Non-pigmented ciliary epithelial cell (primary cell): ENCODE measurements at places on chromosomes 5 and 9.

DNA sequence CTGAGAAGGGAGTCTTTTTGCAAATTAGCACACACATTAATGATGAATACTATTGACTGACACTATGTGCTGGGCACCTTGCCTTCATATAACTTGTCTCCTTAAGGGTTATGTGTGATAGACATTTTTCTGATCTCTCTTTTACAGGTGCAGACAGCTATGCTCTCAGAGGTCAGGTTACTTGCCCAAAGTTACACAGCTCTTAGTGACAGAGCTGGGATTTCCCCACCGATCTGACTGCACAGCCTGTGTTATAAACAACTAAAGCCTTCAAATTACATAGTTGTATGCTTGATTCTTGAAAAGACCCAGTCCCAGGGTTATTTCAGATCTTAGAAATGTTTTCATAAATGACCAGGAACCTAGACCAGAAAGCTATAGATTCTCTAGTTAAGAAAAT is 462.7 kb downstream of the EBF1 start:
- DNase-seq: no peak

GRCh38 chr5:171226096-171226754 is 82.8 kb upstream of the TLX3 start:
- DNase-seq: no peak

DNA sequence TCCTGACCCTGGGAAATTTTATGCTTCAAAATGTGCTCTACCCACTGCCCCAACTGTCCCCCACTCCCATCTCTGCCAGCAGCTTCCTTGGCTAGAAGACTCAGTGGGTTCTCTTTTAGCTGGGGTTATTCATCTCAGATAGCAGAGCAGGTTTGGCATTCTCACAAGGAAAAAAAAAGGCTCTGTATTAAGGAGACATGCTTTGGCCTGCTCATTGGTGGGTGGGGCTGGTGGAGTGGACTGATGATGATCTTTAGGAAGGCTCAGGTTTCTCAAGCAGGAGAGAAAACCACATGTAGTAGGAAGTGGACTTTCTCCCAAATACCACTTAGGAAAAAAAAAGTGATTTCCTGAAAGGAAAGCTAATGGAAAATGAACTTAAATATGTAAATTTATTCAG is 279.2 kb upstream of the ZNF462 start:
- DNase-seq: no peak

DNA sequence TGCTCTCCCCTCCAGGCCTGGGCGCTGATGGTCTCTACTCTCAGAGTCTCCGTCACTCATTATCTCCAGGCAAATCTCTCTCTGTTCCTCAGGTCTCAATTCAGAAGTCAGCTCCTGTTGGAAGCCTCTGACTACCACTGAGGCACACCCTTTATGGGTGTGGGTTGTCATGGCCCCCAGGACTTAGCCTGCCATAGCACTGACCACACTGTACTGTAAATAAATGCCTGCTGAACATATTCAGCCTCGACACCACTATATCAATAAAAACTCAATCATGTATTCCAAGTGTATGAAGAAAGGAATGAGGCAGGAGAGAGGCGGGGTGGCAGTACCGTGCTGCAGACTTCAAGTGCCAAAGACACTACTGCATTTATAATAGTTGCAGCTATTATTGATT is 88.9 kb downstream of the PCDH1 start:
- DNase-seq: no peak

DNA sequence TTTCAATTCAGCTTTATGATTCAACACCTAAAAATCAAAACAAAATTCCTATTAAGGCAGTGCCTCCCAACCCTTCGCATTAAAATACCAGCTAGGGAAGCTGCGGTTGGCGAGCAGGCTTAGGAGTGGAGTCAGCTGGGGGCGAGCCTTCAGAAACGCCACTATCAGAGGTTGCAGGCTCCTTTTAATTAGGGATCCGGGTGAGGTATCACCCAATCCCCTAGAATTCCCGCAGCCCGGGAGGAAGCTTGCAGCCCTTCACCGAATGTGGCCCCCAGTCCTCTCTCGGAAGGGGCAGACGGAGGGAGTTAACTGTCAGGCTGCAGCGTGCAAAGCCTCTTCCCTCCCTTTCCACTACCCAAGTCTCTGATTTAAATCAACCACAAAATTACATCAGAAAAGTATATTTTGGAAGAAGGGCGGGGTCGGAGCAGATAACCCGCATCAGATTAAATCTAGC is 1.7 kb downstream of the STC2 start:
- peak; percentile 71 for DNase-seq

GRCh38 chr9:77433675-77434445 is 214.3 kb downstream of the GNA14 start:
- no peak for DNase-seq

GRCh38 chr5:96176022-96176421 is 214.4 kb upstream of the ELL2 start:
- DNase-seq: no peak

- DNase-seq: peak; percentile 10
These were observed 149.3 kb upstream of the POU5F2 start for GRCh38 chr5:93890657-93891056.

GRCh38 chr9:78577156-78577906 is 280.4 kb downstream of the PSAT1 start:
- DNase-seq: no peak

- no peak for DNase-seq
These were observed 1.5 kb downstream of the SYNPO start for GRCh38 chr5:150641824-150642566.

DNA sequence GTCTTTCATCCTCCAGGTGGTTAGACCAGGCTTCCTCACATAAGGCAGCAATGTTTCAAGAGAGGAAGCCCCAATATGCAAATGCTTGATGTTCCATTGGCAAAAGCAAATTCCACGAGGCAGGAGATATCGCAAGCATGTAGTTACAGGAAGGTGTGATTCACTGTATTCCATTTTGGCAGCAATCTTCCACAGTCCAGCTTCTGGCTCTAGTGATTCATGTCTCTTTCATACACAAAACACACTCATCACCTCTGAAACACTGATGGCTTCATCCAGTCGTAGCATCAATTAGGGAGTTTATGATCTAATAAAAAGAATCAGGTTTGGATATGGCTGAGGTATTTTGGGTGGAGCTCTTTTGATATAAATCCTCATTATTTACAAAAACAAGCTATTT is 552.2 kb upstream of the RIOK2 start:
- DNase-seq: peak; percentile 76

GRCh38 chr5:19690978-19691377 is 297.0 kb downstream of the CDH18 start:
- DNase-seq: no peak

DNA sequence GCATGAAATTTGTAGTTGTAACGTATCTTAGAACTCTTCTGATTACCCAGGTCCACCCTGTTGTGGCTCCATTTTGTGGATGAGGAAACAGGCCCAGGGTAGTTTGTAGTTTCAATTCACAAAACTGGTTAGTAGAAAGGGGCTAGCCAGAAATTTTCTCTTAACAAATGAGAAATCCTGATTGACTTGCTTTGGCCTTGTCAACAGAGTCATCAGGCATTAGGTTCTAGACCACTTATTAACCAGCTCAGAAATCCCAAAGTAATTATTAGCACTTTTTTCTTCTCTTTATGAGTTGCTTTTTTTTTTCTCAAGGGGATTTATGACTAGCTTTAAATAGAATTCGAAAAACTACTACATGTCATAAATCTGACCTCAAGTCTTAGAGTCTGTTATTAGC is 160.2 kb downstream of the SH3GL2 start:
- no peak for DNase-seq

DNA sequence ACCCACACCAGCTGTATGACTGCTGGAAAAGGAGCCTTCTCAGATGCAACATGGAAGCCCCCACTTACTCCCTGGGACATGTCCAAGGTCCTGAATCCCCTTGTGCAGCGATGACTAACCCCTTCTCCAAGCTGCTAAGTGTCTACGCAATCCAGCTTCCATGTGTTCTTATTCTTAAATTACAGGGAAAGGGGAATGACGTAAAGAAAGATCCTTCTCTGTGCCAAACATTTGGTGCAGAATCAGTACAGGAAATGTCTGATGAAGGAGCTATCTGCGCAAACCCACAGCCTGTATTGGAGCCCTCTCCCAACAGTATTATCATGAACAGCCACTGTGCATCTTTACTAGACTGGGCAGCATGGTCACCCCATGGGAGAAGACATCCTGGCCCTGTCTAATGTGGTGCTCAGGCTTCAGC is 183.2 kb downstream of the FRMD3 start:
- peak; percentile 32 for DNase-seq

DNA sequence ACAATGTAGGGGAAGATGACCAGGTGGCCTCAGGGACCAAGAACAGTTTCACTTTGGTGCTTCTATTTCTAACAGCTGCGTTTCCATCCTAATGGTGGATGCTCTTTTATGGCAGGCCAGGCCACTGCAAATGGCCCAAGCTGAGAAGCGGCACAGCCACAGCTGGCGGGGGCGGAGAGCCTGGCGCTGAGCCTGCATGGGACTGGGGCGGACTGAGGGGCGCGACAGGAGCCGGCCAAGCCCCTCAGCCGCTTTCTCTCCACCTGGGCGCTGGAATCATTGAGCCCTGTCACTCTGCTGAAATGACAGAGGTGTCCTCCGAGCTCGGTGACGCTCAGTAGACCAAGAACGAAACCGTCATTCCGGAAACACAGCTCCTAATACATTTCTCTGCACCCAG is 317.3 kb upstream of the PDE4D start:
- DNase-seq: no peak

DNA sequence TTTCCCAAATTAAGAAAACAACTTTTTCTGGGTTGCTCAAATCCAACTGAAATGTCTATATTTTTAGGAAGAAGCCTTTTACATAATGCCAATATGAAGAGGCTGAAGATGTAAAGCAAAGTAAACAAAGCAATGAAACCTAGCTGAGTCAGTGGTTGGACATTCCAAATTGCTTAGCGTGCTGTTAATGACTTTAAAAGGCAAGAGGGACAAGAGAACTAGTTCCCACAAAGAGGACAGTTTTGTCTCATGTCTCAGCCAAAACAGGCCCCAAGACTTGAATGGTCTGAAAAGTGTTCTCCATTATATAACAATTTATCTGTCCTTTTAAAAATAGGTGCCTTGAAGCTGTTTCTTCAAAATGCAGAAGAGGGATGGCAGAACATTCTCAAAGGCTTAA is 407.0 kb downstream of the ENC1 start:
- DNase-seq: peak; percentile 42

DNA sequence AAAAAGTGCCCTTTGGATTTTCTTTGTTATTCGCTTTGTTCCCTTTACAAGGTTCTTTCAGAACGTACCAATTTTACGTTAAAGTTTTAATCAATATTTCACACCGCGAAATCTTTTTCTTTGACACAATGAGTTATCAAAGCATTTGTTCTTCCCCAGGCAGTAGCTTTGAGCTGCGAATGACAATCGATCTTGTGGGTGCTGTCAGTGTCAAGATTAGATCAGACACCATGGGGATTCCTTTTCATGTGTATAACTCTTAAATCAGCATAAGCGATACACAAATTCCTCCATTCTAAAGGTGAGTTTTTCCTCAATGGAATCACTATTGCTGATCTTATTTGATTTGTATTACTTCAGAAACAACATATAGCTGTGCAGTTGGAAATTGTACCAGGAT is 145.5 kb downstream of the ST8SIA4 start:
- no peak for DNase-seq

GRCh38 chr9:16143947-16144890 is 591.4 kb downstream of the CCDC171 start:
- no peak for DNase-seq

DNA sequence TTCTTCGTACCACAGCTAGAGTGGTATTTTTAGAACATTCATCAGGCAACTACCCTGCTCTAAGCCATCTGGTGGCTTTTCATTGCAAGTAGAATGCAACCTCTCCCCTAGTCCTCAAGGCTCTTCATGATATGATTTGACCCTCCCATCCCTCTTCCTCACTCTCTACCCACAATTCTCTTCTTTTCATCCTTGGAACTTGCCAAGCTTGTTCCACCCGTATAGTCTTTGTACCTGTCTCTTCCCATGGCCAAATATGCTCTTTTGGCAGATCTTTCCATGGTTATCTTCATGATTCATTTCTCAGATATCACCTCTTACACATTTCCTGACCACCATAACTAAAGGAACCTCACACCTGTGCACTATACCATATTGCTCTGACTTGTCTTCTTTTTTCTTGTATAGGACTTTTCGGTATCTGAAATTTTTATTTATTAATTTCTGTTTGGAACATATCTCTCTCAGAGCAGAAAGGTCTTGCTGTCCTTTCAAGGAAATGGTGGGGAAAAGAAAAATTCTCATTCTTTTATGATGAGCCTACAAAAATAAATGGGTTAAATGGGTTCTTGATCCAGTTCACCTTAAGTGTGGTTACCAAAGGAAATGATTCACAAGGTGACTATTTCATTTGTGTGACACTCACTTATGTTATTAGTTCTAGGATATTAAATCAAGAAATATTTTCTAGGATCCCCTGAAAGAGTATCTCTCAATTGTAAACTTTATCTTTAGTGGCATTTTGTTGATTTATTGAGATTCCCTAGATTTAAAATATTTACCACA is 3.7 kb upstream of the CD274 start:
- no peak for DNase-seq

- DNase-seq: no peak
These were observed 151.2 kb upstream of the CD180 start for GRCh38 chr5:67347821-67348220.

DNA sequence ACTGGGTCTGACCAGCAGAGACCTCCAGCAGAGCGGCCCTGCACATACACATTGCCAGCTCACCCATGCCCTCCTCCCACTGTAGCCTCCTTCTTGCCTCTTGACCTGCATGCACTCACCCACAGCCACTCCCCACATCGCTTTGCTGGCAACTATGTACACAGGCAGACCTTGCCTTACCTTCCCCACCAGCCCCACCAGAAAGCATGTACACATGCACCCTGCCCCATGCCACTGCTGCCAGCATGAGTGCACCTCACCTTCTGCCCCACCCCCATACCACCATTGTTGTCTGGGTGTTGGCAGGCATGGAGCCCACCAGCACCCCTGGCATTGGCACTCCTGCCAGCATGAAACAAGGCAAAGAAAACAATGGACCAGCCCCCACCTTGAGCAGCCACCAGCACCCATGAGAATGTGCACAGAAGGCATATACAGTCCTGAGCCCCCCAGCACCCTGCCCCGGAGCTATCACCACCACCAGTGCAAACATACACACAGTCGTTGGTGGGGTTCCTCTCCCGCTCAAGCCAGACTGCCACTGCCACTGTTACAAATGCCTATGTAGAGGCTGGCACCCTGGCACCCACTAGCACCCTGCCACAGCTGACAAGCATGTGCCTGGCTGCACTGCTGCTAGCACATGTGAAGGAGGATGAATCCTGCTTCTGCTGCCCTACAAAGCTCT is 171.4 kb upstream of the NR4A3 start:
- DNase-seq: no peak

DNA sequence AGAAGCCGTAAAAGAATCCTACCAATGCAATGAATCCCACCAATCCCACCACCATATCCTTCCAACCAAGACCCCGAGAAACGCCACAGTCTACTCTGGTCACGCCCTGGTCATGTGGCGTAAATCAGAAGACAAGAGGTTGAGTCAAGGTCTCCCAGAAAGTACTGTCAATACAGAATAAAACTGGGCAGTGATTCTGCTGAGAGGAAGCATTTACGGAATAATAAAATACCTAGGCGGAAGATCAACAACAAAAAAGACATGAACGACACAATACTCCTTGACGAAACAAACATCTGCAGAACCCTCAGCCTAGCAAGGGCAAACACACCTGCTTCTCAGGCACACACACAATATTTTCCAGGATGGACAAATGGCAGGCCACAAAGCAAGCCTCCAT is 62.8 kb downstream of the GOLM1 start:
- DNase-seq: no peak
